ENCODE measurements at places on chromosomes 11 and 22.

- DNase-seq = no peak
These were observed 347.8 kb upstream of the PLET1 start for GRCh38 chr11:112608509-112608908.

GRCh38 chr11:63699896-63700295 lies 18.6 kb downstream of the RTN3 start:
- no peak for DNase-seq

GRCh38 chr22:45549762-45550378 lies 47.2 kb downstream of the FBLN1 start:
- DNase-seq = no peak

- no peak for DNase-seq
These were observed 57.5 kb upstream of the CD82 start for GRCh38 chr11:44507896-44508445.

DNA sequence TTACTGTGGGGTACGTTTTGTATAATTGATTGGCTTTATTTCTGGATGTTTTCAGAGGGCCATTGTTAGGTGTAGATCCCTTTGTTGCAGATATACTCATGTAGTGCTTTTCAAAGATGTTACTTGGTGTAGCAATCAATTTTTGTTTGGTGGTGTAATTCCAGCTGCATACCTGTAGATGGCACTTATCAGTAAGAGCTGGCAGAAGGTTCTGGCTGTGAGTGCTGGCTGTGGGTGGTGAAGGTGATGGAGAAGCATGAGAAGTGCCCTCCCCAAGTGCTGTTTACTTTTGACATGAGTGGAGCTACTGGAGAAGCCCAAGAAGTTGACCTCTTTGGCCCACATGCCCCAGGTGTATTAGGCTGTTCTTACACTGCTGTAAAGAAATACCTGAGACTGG lies 1074.9 kb downstream of the FAM181B start:
- peak; percentile 9 for DNase-seq

GRCh38 chr22:25748140-25748539 lies 6.2 kb downstream of the MYO18B start:
- DNase-seq = no peak

DNA sequence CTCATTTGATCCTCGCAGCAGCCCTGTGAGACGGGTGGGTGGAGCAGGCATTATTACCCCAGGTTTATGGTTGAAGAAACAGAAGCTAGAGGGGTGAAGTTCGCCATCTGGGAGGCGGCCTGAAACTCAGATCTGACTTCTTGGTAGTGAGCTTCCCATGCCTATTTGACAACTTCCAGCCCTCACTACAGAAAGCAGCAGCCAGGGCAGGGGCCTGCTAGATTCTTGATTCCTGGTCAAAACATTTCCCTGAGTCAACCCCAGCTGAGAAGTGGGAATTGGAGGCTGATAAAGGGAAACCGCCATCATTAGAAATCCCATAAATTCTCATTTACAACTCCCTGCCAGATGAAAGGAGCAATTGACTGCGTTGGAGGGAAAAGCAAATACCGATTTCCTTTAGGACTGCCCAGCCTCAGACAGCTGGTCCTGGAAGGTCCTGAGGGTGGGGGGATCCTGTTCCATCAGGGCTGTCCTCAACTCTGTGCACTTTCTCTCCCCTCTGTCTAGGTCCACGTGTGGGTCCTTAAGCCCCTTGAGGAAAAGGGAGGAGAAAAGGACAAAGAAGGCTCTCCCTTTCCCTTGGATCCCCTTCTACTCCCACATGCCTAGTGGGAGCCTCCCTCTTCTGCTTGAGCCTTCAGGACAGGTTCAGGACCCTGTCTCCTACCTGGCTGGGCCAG lies 10.2 kb upstream of the NECTIN1 start:
- DNase-seq = no peak

DNA sequence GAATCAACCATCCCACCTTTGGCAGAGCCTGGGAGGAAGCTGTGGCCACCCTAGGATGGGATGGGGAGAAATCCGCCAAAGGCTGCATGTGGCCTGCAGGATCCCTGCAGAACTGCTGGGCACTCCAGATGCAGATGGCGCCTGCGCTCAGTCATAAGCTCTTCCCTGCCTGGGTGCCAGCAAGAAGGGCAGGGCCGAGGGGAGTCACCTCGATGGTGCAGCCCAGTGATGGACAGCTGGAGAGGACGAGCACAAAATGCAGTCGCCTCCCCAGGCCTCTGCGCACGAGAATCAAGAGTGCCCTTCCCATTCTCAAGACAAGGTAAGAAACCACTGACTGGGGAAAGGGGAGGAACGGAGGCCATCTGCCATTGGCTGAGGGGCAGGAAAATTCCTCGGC lies 693.6 kb downstream of the TBC1D22A start:
- no peak for DNase-seq

DNA sequence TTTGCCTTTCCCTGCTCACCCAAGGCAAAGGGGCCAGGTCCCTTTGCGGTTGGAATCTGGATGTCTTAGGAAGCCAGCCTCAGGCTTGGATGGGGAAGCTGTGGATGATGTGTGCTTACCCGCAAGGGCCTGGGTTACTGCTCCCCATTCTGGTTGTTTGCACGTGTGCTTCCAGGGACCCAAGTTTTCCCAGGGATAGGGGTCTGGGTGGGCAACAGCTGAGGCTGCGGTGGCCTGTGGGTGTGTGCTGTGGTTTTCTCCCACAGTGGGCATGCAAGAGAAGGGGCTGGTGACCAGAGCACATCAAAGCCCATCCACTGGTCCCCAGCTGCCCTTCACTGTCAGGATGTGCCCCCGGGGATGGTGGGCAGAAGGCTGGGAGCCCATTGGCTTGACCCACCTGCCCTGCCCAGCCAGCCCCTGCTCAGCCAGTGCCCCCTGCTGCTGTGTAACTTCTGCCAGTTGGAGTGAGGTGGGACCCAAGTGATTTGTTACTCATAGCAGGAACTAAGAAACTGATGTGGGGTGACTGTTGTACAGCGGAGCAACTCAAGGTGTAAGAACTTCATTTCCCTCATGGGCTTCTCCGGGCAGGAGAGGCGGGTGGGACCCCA lies 3.3 kb downstream of the CAPN5 start:
- DNase-seq = no peak

DNA sequence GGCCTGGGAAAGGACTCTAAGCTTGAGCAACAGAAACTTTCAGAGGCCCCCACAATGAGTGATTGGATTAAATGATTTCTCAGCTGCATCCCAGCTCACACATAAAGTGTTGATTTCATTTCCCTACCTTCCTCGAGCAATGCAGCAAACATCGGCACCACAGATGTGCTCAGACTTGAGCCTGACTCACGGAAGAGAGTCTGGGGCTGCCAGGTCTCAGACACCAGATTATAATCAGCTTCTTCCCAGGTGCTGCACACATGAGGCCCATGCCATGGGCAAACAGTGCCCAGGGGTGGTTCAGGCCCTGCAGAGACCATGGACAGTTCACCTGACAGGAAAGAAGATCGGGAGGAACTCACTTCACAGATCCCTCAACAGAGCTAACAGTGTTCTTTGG lies 226.6 kb upstream of the TENM4 start:
- DNase-seq = no peak

Data from IMR-90 (cell line).